Upper lobe of right lung (tissue), 1 donor: ENCODE measurements at places on chromosomes 2 and 18. TPM values are rescaled to one million over a fixed set of nuclear protein-coding genes. Genes with fewer than 3 reads are reported as not detected.

DNA sequence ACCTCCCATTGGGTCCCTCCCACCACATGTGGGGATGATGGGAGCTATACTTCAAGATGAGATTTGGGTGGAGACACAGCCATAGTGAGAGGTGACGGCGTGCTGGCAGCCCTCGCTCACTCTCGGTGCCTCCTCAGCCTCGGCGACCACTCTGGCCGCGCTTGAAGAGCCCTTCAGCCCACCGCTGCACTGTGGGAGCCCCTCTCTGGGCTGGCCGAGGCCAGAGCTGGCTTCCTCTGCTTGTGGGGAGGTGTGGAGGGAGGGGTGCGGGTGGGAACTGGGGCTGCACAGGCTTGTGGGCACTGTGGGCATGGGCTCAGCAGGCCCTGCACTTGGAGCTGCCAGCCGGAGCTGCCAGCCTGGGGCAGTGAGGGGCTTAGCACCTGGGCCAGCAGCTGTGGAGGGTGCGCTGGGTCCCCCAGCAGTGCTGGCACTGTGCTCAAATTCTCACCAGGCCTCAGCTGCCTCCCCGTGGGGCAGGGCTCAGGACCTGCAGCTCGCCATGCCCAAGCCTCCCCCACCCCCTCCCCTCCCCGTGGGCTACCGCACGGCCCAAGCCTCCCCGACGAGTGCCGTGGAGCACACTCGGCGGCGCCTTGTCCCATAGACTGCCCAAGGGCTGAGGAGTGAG lies 73.0 kb downstream of the SERPINB8 start:
- no peaks in the 10 kb centered on the region for H3K4me1 ChIP-seq
- no peaks in the 10 kb centered on the region for H3K36me3 ChIP-seq
- H3K27me3 ChIP-seq: no peaks in the 10 kb centered on the region
- no peak overlapping the region for H3K27ac ChIP-seq
- no peak for DNase-seq

Gene AMER3
- not detected for total RNA-seq

- H3K36me3 ChIP-seq: no peaks in the 10 kb centered on the region
- H3K27me3 ChIP-seq: no peaks in the 10 kb centered on the region
- H3K4me3 ChIP-seq: no peak overlapping the region
- no peak overlapping the region for H3K27ac ChIP-seq
- no peak for DNase-seq
Measured at GRCh38 chr2:223822818-223823217, 14.6 kb downstream of the AP1S3 start.

Gene PRR30
- total RNA-seq: not detected

DNA sequence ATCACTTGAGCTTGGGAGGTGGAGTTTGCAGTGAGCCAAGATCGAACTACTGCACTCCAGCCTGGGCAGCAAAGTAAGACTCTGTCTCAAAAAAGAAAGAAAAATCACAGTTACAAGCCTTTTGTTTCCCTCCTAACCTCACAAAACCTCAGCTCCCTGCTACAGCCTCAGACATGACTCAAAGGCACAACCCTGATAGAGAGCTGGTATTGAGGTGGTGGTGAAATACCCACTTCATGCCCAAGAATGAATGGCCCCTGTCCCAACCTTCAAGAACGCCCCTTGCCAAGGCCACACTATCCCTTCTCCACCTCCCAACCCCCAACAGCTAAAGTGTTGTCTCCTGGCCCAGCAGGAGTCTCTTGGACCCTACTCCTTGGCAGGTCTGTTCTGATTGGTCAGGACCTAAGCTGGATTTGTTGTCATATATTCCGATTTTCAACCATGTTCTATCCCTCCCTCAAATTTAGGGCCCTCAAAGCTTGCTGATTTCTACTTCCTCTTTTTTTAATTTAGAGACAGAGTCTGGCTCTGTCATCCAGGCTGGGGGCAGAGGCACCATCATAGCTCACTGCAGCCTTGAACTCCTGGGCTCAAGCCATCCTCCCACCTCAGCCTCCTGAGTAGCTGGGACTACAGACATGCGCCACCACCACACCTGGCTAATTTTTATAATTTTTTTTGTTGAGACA lies 61.9 kb upstream of the BZW1 start:
- H3K4me1 ChIP-seq: no peaks in the 10 kb centered on the region
- DNase-seq: no peak
- H3K27me3 ChIP-seq: no peaks in the 10 kb centered on the region
- no peaks in the 10 kb centered on the region for H3K36me3 ChIP-seq
- no peak overlapping the region for H3K27ac ChIP-seq
- no peak overlapping the region for H3K4me3 ChIP-seq

GRCh38 chr2:47429795-47430194 lies 26.8 kb downstream of the MSH2 start:
- H3K4me3 ChIP-seq: no peak overlapping the region
- H3K27ac ChIP-seq: no peak overlapping the region
- no peaks in the 10 kb centered on the region for H3K4me1 ChIP-seq
- no peaks in the 10 kb centered on the region for H3K27me3 ChIP-seq
- DNase-seq: no peak

DNA sequence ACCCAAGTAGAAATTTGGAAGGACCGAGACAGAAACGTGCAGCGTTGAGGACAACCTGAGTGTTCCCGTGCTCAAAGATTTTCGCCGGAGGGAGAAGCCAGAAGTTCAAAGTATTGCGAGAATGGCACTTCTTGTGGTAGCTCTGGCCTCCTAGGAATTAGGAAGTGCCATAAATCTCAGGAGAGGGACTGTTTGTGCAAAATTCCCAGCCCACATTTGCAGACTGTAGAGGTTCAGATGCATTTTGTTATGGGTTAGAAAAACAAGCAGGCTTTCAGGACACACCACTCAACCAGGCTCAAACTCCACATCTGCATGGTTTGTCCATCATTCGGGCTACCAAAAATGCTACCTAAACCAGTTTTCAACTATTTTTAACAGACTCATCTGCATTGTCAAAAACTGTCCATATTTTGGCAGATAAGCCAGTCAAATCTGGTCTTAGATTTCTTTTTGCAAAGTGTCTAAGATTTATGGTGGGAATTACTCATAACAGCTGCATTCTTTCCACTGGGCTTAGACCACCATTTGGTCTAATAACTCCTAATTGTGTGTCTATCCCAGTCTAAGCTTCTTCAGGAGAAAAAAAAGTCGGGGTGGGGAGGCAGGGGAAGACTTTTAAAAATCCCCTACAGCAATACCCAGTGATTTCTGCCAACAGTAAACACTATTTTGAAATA lies 422.9 kb downstream of the ARHGAP15 start:
- DNase-seq: no peak
- H3K36me3 ChIP-seq: no peaks in the 10 kb centered on the region
- no peaks in the 10 kb centered on the region for H3K4me1 ChIP-seq
- no peaks in the 10 kb centered on the region for H3K27me3 ChIP-seq
